Stimulated activated CD4-positive, alpha-beta T cell treated with anti-CD3 and anti-CD28 coated beads, Interleukin-2, amount 100 ng/mL, for 24 hours (primary cell): ENCODE measurements at places on chromosomes 2 and 18.

- no peak for DNase-seq
Observed at GRCh38 chr2:214560176-214560575, 149.3 kb downstream of the VWC2L start.

GRCh38 chr2:173657996-173658717 is 303.5 kb downstream of the CDCA7 start:
- DNase-seq, result no peak

- DNase-seq, result no peak
Observed at GRCh38 chr18:44793194-44793593, 112.5 kb downstream of the SETBP1 start.

- DNase-seq, result no peak
Observed at GRCh38 chr2:187299122-187299906, 148.7 kb downstream of the CALCRL start.

DNA sequence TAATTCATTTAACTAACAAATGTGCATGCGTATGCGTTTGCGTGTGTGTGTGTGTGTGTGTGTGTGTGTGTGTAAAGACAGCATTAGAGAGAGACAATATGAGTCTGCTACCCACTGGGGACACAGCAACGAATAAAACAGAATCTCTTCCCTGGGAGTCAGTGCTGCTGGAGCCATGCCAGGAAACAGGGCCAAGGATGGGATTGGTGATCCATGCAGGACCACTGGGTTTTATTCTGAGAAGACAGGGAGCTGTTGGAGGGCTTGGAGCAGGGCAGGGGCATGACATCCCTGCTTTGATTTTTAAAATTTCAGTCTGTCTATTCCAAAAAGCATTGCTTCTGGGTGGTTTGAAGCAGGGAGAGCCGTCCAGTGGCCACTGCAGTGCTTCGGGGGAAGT is 62.9 kb downstream of the PDCL3 start:
- DNase-seq, result no peak

DNA sequence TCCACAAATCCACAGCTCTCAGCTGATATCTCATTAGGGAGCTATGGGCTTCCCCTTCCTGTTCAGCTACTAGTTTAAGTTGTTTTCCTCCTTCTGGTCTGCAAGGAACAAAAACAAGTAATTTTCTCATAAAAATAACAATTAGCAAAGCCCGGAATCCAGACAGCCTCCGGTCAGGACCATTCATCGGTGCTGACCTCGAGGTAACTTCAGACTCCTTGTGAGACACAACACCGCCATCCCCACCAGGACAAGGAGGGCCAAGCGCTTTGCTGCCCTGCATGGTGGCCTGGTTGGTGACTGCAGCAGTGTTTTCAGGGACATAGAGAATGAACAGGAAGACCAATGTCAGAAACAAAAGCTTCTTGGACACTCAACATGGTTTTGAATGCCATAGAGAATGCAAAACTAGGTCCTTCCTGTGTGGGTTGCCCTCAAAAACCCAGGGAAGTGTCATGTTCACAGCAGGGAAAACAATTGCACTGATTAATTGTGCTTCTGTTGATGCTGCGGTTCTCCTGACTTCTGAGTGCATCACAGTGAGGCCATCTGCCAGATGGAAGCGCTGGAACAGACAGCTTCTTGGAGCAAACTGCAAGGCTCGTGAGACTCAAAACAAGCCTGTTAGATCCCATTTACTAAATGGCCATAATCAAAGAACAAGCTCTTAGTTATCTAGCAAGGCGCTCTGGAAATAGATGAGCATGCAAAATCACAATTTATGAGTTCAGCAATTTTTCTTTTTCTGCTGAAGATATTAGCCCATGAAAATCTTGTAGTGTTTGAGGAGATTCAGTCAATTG is 77.1 kb downstream of the HS1BP3 start:
- no peak for DNase-seq

GRCh38 chr2:100870652-100871531 is 51.0 kb downstream of the NPAS2 start:
- DNase-seq, result no peak

- no peak for DNase-seq
Observed at GRCh38 chr18:9596843-9597526, 17.4 kb downstream of the PPP4R1 start.

DNA sequence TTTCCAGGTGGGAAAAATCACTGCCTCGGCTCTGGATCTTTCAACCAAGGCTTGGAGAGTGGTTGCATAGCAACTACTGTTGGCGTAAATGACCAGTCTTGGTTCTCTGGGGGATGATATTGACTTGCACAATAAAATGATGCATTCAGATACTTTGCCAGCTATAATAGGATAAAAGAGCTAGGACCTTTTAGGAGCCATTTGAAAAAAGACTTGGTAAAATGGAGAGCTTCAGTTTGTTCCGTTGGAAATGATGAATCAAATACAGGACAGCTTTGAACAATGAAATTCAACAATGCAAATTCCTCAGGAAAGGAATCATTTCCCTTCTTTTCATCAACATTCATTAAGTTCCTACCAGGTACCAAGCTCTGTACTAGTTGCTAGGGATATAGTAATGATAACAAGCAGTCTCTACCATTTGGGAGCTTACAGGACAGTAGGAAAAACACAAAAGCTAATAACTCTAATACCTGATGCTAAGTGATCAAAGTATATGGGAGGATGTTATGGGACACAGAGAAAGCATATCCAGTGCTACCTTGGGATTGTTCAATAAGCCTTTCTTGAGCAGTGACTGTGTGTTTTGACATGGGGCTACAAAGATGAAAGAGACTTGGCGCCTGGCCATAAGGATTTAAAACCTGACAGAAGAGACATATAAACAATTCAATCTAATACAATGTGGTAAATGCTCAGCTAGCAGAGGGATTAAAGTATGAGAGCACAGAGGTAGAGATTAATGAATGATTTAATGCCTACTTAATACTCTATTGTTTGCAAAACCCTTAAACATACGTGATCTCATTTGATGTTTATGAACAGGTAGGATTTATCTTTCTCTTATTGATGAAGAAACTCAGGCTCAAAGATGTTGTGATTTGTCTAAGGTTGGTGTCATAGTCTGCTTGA is 110.7 kb downstream of the QPCT start:
- no peak for DNase-seq

GRCh38 chr18:73645160-73645715 is 502.4 kb downstream of the FBXO15 start:
- DNase-seq, result no peak

- DNase-seq, result no peak
Observed at GRCh38 chr18:49137585-49137984, 186.8 kb upstream of the SMAD7 start.

GRCh38 chr2:32825291-32825712 is 121.5 kb upstream of the LTBP1 start:
- DNase-seq, result no peak

DNA sequence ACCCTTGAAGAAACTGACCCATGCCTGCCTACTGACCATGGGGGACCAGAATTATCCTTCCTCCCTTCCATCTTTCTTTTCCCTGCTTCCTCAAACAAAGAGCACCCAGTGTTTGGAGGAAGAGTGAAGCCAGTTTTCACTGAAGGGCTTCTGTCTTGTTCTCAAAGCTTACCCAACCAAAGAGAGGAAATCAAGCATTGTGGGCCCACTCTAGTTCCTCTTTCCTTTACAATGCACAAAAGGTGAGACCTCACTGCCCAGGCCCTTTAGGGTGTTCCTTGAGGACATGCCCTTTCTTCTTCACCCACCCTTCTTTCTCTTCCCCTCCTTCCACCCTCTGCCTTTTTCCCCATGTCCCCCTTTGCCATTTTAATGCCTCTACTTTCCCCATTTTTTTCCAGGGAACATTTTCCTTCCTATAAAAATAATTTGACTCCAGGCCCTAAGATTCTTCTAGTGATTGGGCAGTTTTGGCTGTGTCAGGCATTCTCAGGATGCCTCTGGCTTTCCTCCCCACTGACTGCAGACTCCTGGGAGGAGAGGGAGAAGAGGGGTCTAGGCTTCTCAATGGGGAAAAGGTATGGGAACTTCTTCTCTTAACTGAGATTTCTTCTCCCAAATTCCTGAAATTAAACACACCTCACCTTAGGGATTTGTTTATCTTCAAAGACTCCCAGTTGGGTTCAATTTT is 126.6 kb upstream of the RMDN2 start:
- DNase-seq, result no peak

GRCh38 chr2:198309673-198310280 is 505.4 kb downstream of the PLCL1 start:
- DNase-seq, result peak; percentile 55
